ENCODE measurements at places on chromosomes 6 and 20.

DNA sequence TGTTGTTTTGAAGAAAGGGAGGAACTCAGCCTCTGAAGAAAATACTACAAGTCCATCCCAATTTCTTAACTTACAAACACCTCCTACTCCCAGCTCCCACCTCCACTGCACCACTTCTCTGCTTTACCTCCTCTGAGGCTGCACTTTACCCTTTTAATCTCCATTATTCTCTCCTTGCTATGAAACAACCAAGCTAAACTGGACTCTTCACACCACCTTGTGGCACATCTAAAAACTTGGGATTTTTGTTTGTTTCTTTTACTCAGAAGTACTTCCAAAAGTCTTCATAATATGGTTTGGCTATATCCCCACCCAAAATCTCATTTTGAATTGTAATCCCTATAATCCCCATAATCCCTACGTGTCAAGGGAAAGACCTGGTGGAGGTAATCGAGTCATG lies 142.2 kb downstream of the MOXD1 start:
- DNase-seq: no peak

- DNase-seq: no peak
These were observed 17.1 kb upstream of the VSTM2L start for GRCh38 chr20:37885593-37886503.

- DNase-seq: no peak
These were observed 1.2 kb upstream of the DSE start for GRCh38 chr6:116369540-116369939.

DNA sequence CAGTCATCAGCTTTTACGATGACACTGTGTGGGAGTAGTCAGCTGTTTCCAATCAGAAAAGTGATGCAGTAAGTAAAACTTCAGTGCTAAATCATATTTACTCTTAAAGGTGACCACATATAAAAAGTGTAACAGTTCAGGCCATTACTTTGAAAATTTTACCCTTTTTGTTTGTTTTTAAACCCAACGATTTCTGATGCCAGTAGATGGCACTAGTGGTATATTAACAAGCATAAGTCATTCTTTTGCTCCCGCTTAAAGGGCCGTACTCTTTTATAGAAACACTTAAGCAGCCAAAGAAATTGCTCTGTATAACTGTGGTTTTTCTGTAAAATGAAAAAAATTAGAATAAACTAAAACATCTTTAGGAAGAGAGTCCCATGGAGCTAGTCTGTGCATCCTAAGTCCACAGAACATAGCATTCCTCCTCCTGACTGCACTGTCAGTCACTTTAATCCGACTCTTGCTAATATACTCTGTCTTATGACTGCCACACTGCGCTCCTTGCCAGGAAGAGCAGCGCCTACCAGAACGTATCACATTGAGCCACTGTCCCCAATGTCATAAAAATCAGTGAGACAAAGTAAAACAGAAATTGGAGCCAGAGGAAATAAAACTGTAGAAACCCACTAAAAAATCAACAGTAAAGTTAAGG lies 25.0 kb downstream of the HEBP2 start:
- DNase-seq: no peak
